ENCODE measurements at places on chromosomes 2 and 18.

- no peak for DNase-seq
- no peaks in the 10 kb centered on the region for H3K27me3 ChIP-seq
- H3K4me1 ChIP-seq = peaks cover 6% of the 10 kb centered on the region
- H3K27ac ChIP-seq = no peak overlapping the region
Measured at GRCh38 chr2:21469564-21469963, 345.8 kb downstream of the TDRD15 start.

DNA sequence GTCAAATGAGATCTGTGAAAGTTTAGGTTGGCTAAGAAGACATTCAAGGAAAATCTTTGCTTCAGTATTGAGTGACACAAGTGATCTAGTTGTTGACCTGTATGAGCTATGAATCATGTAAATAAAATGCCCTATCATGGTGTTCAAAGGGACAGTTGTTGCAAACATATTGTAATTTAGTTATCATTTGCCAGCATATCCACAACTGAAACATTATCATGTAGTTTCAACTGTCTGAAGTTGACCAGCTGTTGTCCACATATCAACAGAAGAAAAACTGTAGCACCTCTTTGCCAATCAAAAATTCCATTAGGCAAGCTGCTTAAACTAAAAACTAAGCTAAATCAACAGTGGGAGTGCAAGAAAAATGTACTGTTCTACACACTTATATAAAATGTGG is 527.1 kb upstream of the NRXN1 start:
- H3K27ac ChIP-seq = no peak overlapping the region
- no peak for DNase-seq
- H3K4me3 ChIP-seq = no peak overlapping the region
- H3K36me3 ChIP-seq = no peaks in the 10 kb centered on the region
- H3K27me3 ChIP-seq = no peaks in the 10 kb centered on the region
- no peaks in the 10 kb centered on the region for H3K4me1 ChIP-seq

GRCh38 chr2:25204190-25204838 is 35.9 kb upstream of the POMC start:
- no peaks in the 10 kb centered on the region for H3K4me1 ChIP-seq
- H3K36me3 ChIP-seq = no peaks in the 10 kb centered on the region
- no peaks in the 10 kb centered on the region for H3K27me3 ChIP-seq
- DNase-seq = no peak

- no peak overlapping the region for H3K27ac ChIP-seq
- DNase-seq = no peak
- H3K4me1 ChIP-seq = peaks cover 2% of the 10 kb centered on the region
- no peak overlapping the region for H3K4me3 ChIP-seq
- H3K27me3 ChIP-seq = no peaks in the 10 kb centered on the region
Measured at GRCh38 chr2:45684756-45685155, 33.3 kb downstream of the PRKCE start.

- no peaks in the 10 kb centered on the region for H3K4me1 ChIP-seq
- H3K27me3 ChIP-seq = no peaks in the 10 kb centered on the region
- no peak overlapping the region for H3K4me3 ChIP-seq
- no peaks in the 10 kb centered on the region for H3K36me3 ChIP-seq
- DNase-seq = no peak
Measured at GRCh38 chr2:39703181-39703872, 37.6 kb downstream of the TMEM178A start.

- DNase-seq = no peak
- H3K36me3 ChIP-seq = no peaks in the 10 kb centered on the region
- peaks cover 15% of the 10 kb centered on the region for H3K4me1 ChIP-seq
- no peak overlapping the region for H3K27ac ChIP-seq
- H3K4me3 ChIP-seq = no peak overlapping the region
- H3K27me3 ChIP-seq = no peaks in the 10 kb centered on the region
Measured at GRCh38 chr2:172211512-172211911, 108.8 kb upstream of the DLX2 start.

DNA sequence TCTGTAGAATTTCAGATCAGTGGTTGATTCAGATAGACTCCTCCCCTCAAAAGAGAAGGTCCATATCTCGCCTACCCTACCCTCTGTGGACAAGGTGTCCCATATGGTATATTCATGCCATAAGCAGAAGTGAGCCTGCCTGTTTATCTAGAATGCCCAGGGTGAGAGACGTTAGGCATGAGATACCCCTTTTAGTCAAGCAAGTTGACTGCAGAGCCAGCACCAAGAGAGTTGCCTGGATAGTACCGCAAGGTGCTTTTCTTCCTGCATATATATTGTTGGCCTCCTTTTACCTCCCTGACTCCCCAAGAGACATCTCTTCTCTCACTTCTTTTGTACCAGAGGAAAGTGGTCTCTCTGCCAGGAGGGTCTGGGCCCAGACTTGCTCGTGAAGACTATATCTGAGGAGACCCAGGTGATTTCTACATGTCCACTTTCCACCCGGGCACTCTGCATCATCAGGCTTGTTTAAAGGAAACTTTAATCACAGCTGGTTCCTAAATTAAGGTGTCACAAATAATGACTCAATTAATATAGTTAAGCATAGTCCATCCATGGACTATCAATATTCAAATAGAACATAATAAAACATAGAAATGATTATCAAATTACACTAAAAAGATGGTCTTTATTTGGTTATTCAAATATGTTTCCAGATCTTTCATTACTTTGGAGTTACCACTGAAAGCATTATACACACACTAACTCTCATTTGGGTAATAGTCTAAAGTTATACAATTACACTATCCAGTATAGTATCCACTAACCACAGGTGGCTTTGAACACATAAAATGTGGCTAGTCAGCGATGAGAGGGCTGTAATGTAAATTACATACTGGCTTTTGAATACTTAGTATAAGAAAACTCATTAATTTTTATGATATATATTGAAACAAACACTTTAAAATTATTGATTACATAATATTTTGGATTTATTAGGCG is 4.1 kb downstream of the ITGA4 start:
- H3K4me1 ChIP-seq = peaks cover 2% of the 10 kb centered on the region
- peaks cover 5% of the 10 kb centered on the region for H3K27me3 ChIP-seq
- no peak for DNase-seq
- H3K4me3 ChIP-seq = no peak overlapping the region

DNA sequence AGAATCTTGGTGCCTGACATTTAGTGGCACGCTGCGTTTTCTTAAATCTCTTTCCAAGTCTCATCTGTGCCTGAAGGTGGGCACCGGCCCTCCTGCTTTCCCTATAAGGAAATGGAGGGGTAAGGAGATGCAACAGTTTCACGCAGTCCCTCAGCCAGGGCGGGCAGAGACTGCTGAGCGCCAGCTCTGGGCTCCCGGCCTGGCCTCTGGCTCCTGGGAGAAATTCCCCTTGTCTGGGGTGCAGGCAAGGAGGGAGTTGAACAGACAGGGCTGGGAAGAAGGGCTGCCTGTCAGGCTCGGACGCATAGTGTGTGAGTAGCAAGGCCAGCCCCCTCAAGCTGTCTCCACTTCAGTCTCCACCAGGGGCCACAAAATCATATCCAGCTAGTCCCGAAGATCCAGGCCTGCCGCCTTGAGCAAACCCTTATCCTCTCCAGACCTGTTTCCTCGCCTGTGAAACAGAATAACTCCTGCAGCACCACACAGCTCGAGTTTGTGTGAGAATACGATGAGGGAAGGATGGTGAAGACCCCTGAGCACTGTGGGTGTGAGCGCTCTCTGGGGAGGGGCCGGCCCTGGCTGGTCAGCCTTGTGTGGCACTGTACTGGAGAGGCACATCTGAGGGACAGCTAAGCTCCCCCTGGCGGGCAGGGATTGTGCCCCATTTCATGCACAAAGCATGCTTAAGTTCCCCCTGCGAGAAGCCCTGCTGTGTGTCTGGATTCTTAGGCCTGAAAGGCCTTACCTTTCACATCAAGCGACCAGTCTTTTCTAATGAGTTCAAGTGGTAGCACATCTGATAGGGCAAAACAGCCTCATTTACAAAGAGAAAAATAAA is 33.8 kb downstream of the SDC1 start:
- peaks cover 5% of the 10 kb centered on the region for H3K4me1 ChIP-seq
- peak; percentile 54 for DNase-seq
- no peaks in the 10 kb centered on the region for H3K36me3 ChIP-seq

DNA sequence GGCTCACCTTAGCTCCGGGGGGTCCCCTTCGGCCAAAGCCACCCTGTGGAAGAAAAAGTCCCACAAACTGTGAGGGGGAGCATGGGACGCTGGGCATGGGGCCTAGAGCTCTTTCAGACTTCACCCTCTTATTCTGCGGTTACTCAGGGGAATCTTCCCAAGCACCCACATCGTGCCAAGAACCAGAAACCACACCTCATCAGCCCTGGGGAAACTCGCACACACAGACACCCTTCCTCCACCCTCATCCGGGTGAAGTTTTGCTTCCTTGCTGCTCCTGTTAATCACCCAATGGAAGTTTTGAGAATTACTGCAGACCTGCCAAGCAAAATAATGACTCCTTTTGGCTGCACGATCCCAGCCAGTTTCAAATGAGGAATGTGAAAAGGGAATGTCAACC is 59.1 kb downstream of the COL6A3 start:
- no peak overlapping the region for H3K4me3 ChIP-seq
- peaks cover 9% of the 10 kb centered on the region for H3K4me1 ChIP-seq
- no peak overlapping the region for H3K27ac ChIP-seq
- no peak for DNase-seq

- H3K27me3 ChIP-seq = no peaks in the 10 kb centered on the region
- H3K27ac ChIP-seq = no peak overlapping the region
- H3K36me3 ChIP-seq = no peaks in the 10 kb centered on the region
- H3K4me3 ChIP-seq = no peak overlapping the region
- H3K4me1 ChIP-seq = peaks cover 3% of the 10 kb centered on the region
Measured at GRCh38 chr2:23409248-23409647, 24.3 kb downstream of the KLHL29 start.

GRCh38 chr2:235940330-235940729 is 227.9 kb downstream of the GBX2 start:
- no peak for DNase-seq
- peaks cover 17% of the 10 kb centered on the region for H3K4me1 ChIP-seq
- H3K36me3 ChIP-seq = peaks cover 45% of the 10 kb centered on the region
- no peaks in the 10 kb centered on the region for H3K27me3 ChIP-seq
- H3K4me3 ChIP-seq = no peak overlapping the region

GRCh38 chr2:197813093-197813787 is 8.8 kb downstream of the PLCL1 start:
- H3K27me3 ChIP-seq = no peaks in the 10 kb centered on the region
- H3K27ac ChIP-seq = no peak overlapping the region
- no peak for DNase-seq
- H3K36me3 ChIP-seq = no peaks in the 10 kb centered on the region

DNA sequence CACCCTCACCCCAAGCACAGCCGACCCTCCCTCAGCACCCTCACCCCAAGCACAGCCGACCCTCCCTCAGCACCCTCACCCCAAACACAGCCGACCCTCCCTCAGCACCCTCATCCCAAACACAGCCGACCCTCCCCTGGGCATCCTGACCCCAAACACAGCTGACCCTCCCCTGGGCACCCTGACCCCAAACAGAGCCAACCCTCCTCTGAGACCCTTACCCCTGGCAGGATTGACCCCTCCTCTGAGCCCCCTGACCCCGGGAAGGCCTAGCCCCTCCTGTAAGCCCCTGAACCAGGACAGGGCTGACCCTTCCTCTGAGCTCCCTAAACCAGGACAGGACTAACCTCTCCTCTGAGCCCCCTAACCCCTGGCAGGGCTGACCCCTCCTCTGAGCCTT is 84.4 kb upstream of the RAB6C start:
- no peak overlapping the region for H3K4me3 ChIP-seq
- no peak overlapping the region for H3K27ac ChIP-seq
- H3K36me3 ChIP-seq = no peaks in the 10 kb centered on the region
- H3K4me1 ChIP-seq = no peaks in the 10 kb centered on the region
- H3K27me3 ChIP-seq = peaks cover 7% of the 10 kb centered on the region

GRCh38 chr2:206250041-206250897 is 24.2 kb upstream of the ZDBF2 start:
- H3K4me1 ChIP-seq = no peaks in the 10 kb centered on the region
- no peak for DNase-seq
- H3K27me3 ChIP-seq = peaks cover 37% of the 10 kb centered on the region
- peak overlapping the region; percentile 71 for H3K4me3 ChIP-seq

DNA sequence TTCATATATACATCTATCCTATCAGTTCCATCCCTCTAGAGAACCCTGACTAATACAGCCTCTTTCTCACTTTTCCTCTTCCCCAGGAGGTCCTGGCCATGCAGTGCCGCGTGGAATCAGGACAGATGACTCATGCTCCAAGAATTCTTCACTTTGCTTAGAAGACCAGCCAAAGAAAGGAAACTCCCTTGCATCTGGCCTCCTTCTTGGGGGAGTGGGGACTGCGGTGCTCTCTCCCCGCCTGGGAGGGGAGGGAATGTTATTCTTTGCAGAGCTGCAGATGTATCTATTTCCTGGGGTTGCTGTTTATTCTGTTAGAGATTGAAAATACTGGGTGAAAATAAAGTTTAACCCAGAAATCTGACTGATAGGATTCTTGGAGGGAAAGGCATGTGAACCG is 111.5 kb upstream of the SH3BP4 start:
- H3K4me3 ChIP-seq = no peak overlapping the region
- no peaks in the 10 kb centered on the region for H3K27me3 ChIP-seq
- peaks cover 6% of the 10 kb centered on the region for H3K4me1 ChIP-seq
- peak; percentile 17 for DNase-seq
- no peak overlapping the region for H3K27ac ChIP-seq

- no peaks in the 10 kb centered on the region for H3K4me1 ChIP-seq
- no peaks in the 10 kb centered on the region for H3K27me3 ChIP-seq
- no peak for DNase-seq
- no peak overlapping the region for H3K27ac ChIP-seq
- H3K4me3 ChIP-seq = no peak overlapping the region
Measured at GRCh38 chr2:108548208-108549003, 14.1 kb downstream of the LIMS1 start.

- no peaks in the 10 kb centered on the region for H3K36me3 ChIP-seq
- H3K4me3 ChIP-seq = no peak overlapping the region
- no peaks in the 10 kb centered on the region for H3K4me1 ChIP-seq
- no peaks in the 10 kb centered on the region for H3K27me3 ChIP-seq
Measured at GRCh38 chr2:10316860-10317259, 14.2 kb downstream of the HPCAL1 start.

GRCh38 chr18:45785134-45785533 is 40.3 kb upstream of the SIGLEC15 start:
- no peaks in the 10 kb centered on the region for H3K27me3 ChIP-seq
- H3K4me3 ChIP-seq = no peak overlapping the region
- no peaks in the 10 kb centered on the region for H3K36me3 ChIP-seq
- no peak overlapping the region for H3K27ac ChIP-seq

GRCh38 chr18:73741946-73742345 is 405.7 kb downstream of the FBXO15 start:
- H3K27me3 ChIP-seq = no peaks in the 10 kb centered on the region
- no peaks in the 10 kb centered on the region for H3K4me1 ChIP-seq
- H3K4me3 ChIP-seq = no peak overlapping the region
- no peak overlapping the region for H3K27ac ChIP-seq
- H3K36me3 ChIP-seq = no peaks in the 10 kb centered on the region
- DNase-seq = no peak

GRCh38 chr2:235366807-235367206 is 127.0 kb upstream of the AGAP1 start:
- H3K27me3 ChIP-seq = peaks cover 2% of the 10 kb centered on the region
- H3K4me3 ChIP-seq = no peak overlapping the region

DNA sequence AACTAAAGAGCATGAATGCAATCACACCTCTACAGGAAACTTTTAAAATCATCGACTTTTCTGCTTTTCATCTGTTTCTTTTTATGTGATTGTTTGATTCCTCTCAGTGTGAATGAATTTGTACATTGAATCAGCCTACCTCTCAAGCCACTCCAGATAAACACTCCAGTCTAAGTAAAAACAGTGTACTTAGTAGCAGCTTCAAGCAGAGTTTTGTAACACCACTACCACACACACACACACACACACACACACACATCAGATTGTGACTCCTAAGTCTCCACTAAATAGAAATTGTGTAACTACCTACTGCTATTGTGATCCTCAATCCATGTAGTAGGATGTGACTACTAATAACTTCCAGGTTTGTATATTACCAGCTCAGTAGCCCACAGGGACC is 65.3 kb upstream of the EPB41L5 start:
- no peaks in the 10 kb centered on the region for H3K4me1 ChIP-seq
- H3K4me3 ChIP-seq = no peak overlapping the region
- H3K36me3 ChIP-seq = peaks cover 57% of the 10 kb centered on the region
- DNase-seq = no peak
- H3K27ac ChIP-seq = no peak overlapping the region
